Memory B cell (primary cell): ENCODE measurements at places on chromosomes 4 and X.

GRCh38 chr4:10347815-10348214 is 109.4 kb downstream of the ZNF518B start:
- H3K4me1 ChIP-seq, result no peaks in the 10 kb centered on the region
- no peak for DNase-seq
- H3K27me3 ChIP-seq, result peaks cover 4% of the 10 kb centered on the region

DNA sequence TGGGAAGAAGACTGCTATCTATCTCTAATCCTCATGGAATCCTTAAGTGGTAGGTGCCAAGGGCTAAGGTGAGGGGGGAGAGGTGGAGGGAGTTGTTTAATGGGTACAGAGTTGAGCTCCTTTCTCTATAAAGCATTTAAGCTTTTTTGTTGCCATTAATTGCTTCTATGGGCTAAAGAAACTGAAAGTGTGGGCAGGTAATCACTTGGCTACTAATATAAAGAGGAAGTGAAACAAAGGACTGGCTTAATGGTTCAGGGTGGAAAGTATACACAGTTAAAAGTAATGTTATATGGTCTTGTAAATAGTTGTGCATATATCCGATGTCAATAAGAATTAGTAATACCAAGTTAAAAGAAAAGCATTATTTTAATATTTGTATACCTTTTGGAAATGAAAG is 83.9 kb downstream of the POLA1 start:
- H3K36me3 ChIP-seq, result peaks cover 3% of the 10 kb centered on the region
- H3K4me1 ChIP-seq, result peaks cover 9% of the 10 kb centered on the region
- DNase-seq, result peak; percentile 5
- H3K4me3 ChIP-seq, result peak overlapping the region; percentile 75
- H3K27me3 ChIP-seq, result no peaks in the 10 kb centered on the region
- peak overlapping the region; percentile 92 for H3K27ac ChIP-seq

GRCh38 chrX:51891821-51892551 is 1.4 kb upstream of the MAGED1 start:
- no peaks in the 10 kb centered on the region for H3K36me3 ChIP-seq
- peak overlapping the region; percentile 43 for H3K27ac ChIP-seq
- H3K4me1 ChIP-seq, result peaks cover 17% of the 10 kb centered on the region
- H3K4me3 ChIP-seq, result no peak overlapping the region

DNA sequence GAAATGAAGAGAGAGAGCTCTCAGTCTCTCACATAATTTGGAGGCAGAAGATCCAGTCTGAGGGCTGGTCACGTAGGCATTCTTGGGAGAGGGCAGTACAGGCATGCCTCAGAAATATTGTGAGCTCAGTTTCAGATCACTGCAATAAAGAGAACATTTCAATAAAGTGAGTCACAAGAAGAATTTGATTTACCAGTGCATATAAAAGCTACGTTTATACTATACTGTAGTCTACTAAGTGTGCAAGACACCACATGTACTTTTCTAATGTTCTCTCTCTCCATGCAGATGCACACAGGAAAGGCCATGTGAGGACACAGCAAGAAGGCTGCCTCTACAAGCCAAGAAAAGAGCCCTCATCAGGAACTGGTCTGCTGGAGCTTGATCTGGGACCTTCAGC is 583.5 kb upstream of the FAT1 start:
- H3K27me3 ChIP-seq, result no peaks in the 10 kb centered on the region
- H3K27ac ChIP-seq, result no peak overlapping the region
- no peak overlapping the region for H3K4me3 ChIP-seq
- H3K36me3 ChIP-seq, result no peaks in the 10 kb centered on the region

DNA sequence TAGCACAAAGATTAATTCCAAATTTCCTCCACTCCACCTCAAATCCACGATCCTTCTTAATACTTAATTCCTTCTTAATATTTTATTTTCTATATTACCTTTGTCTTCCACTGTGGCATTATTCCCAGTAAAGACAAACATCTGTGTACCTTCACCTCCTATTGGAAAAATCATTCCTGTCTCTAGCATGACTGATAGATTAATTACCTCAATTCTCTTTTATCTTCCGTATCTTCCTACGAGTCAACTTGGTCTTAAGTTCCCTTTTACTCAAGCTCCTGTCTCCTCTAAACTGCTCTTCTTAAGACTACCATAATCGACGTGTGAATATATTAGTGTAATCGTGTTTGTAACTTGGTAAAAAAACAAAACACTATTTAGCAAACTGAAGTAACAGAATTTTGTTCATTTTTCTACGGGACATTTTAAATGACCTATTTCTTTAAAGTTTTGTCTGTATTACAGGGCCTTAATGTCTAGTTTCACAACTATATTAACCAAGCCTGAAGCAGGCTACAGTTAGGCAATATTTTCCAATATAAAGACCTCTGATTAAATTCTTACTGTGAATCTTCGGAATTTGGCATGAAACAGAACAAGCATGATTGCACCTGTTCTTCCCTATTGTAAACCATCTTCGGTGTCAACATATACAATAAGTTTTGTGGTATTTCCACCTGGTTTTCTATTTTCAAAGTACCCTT is 1.1 kb upstream of the USP38 start:
- peaks cover 22% of the 10 kb centered on the region for H3K4me1 ChIP-seq
- no peaks in the 10 kb centered on the region for H3K27me3 ChIP-seq
- peak overlapping the region; percentile 97 for H3K27ac ChIP-seq
- peaks cover 8% of the 10 kb centered on the region for H3K36me3 ChIP-seq
